ENCODE measurements at places on chromosomes 12 and 14.

GRCh38 chr14:99118046-99118721 lies 153.8 kb downstream of the BCL11B start:
- DNase-seq, result no peak

GRCh38 chr12:133202493-133203343 lies 21.4 kb downstream of the ZNF268 start:
- DNase-seq, result no peak

DNA sequence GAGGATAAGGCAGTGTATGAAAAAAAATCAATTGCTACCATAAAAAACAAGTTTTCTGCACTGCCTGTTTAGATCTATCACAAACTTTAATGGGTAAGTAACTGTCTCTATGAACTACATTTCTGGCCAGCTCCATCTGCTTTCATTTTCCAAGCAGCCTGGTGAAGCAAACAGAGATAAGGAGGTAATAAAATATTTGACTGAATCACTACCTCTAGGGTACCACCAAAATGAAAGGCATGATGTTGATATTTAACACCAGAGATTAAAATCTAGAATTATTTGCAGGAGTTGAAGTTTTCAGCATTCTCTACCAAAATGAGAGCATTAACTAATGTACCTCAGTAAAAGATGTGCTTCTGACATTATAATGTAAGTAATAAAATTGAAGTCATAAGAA lies 863.5 kb upstream of the MGAT4C start:
- no peak for DNase-seq

- DNase-seq, result no peak
Observed at GRCh38 chr12:107775093-107775721, 703 bp downstream of the ASCL4 start.

DNA sequence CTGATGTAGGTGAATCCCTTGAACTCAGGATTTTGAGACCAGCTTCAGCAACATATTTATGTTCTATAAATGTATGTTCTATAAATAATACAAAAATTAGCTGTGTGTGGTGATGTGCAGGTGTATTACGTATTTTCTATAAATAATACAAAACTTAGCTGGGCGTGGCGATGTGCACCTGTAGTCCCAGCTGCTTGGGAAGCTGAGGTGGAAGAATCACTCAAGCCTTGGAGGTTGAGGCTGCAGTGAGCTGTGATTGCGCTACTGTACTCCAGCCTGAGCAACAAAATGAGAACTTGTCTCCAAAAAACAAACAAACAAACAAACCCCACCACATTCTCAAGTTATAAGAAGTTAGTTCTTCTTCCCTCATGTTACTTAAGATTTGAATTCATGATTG lies 39.5 kb downstream of the GABARAPL1 start:
- DNase-seq, result no peak

All from stimulated activated CD8-positive, alpha-beta memory T cell treated with anti-CD3 and anti-CD28 coated beads, Interleukin-7, amount 100 ng/mL, for 1 hour (primary cell).